Activated CD4-positive, alpha-beta T cell treated with anti-CD3 and anti-CD28 coated beads, Interleukin-2, amount 10 ng/mL, durations not matched to agents 7 days and 5 days (primary cell): ENCODE measurements at places on chromosomes 1 and 21. TPM values are rescaled to one million over a fixed set of nuclear protein-coding genes. Genes with fewer than 3 reads are reported as not detected.

- peak overlapping the region; percentile 92 for H3K27ac ChIP-seq
- H3K27me3 ChIP-seq = no peaks in the 10 kb centered on the region
- H3K4me1 ChIP-seq = peaks cover 93% of the 10 kb centered on the region
- H3K4me3 ChIP-seq = peak overlapping the region; percentile 62
Measured at GRCh38 chr1:41806472-41807155, 112.1 kb downstream of the HIVEP3 start.

- no peak for DNase-seq
- no peaks in the 10 kb centered on the region for H3K36me3 ChIP-seq
- peaks cover 10% of the 10 kb centered on the region for H3K27me3 ChIP-seq
- H3K27ac ChIP-seq = no peak overlapping the region
- H3K4me1 ChIP-seq = no peaks in the 10 kb centered on the region
Measured at GRCh38 chr1:29416267-29417146, 180.2 kb downstream of the PTPRU start.

DNA sequence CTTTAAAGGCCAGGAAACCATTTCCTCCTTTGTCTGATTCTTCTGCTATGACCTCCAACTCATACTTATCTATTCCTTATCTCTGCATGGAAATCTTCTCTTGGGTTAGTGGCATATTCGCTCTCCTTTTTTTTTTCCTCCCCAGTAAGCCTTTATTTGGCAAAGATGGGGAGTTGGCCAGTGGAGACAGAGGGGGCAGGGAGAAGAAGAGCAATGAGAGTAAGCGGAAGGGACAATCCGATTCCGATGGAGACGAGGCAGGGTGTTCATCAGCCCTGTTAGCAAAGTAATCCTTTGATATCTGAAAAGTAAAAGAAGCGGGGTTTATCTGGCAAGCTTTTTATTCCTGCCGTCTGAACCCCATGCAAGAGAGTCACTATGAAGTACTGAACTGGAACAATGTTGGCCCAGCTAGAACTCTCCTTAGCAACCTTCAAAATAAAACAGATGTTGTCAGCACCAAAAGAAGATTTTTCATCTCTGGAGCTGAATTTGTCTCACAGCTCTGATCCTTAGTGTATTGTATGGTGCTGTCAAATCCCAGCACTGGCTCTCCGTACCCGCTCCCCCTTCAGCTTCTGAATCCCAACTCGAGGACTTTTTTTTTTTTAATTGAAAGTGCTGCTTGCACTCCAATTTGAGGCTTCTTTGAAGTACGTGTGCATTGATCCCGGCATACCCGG is 40.9 kb downstream of the PTGFRN start:
- H3K36me3 ChIP-seq = no peaks in the 10 kb centered on the region
- H3K4me1 ChIP-seq = peaks cover 7% of the 10 kb centered on the region
- no peaks in the 10 kb centered on the region for H3K27me3 ChIP-seq
- DNase-seq = no peak
- no peak overlapping the region for H3K4me3 ChIP-seq
- no peak overlapping the region for H3K27ac ChIP-seq

GRCh38 chr21:44854391-44854663 is 19.2 kb downstream of the PTTG1IP start:
- H3K4me3 ChIP-seq = peak overlapping the region; percentile 23
- peak overlapping the region; percentile 82 for H3K27ac ChIP-seq
- peaks cover 47% of the 10 kb centered on the region for H3K4me1 ChIP-seq
- H3K27me3 ChIP-seq = no peaks in the 10 kb centered on the region

DNA sequence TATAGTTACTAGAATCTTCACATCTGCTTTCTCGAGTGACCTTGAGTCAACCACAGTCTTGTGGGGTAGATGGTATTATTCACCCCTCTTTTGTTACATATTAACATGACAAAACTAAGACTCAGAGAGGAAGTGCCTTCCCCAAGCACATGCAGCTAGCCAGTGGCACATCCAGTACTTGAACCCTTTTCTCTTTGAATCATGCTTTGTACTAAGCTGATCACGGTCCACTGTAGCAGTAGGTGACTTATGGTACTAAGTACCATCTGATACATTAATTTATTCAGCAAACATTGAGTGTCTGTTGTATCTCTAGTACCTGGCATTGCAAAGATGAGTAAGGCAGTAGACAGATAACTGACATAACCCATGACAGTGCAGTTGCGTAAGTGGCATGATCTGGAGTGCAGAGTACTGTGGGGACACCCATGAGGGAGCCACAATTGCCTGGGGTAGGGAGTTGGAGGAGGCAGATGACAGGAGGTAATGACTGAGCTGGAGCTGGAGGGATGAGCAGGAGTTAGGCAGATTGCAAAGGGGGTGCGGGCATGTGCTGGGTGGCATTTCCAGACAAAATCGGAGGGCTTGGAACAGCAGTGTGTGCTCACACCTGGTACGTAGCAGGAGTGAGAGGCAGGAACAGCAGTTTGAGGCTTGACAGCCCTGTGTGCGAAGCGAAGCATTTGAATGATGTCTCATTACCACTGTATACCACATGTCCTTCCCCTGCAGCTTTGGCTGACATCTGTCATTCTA is 29.8 kb downstream of the UCK2 start:
- H3K4me3 ChIP-seq = no peak overlapping the region
- peaks cover 49% of the 10 kb centered on the region for H3K4me1 ChIP-seq
- no peak overlapping the region for H3K27ac ChIP-seq
- no peak for DNase-seq
- no peaks in the 10 kb centered on the region for H3K27me3 ChIP-seq

GRCh38 chr1:20823845-20824244 is 36.7 kb upstream of the HP1BP3 start:
- no peaks in the 10 kb centered on the region for H3K4me1 ChIP-seq
- DNase-seq = no peak
- H3K4me3 ChIP-seq = no peak overlapping the region
- H3K27me3 ChIP-seq = no peaks in the 10 kb centered on the region
- no peak overlapping the region for H3K27ac ChIP-seq

GRCh38 chr1:109578947-109579443 is 30.6 kb downstream of the GNAI3 start:
- no peaks in the 10 kb centered on the region for H3K4me1 ChIP-seq
- H3K27me3 ChIP-seq = no peaks in the 10 kb centered on the region
- no peak overlapping the region for H3K27ac ChIP-seq
- no peak overlapping the region for H3K4me3 ChIP-seq
- no peak for DNase-seq

GRCh38 chr1:93775224-93775623 is 93.6 kb upstream of the BCAR3 start:
- H3K27me3 ChIP-seq = peaks cover 3% of the 10 kb centered on the region
- no peak overlapping the region for H3K4me3 ChIP-seq
- DNase-seq = no peak
- no peaks in the 10 kb centered on the region for H3K36me3 ChIP-seq
- H3K27ac ChIP-seq = no peak overlapping the region

- no peaks in the 10 kb centered on the region for H3K27me3 ChIP-seq
- peaks cover 49% of the 10 kb centered on the region for H3K36me3 ChIP-seq
- H3K4me3 ChIP-seq = no peak overlapping the region
- H3K4me1 ChIP-seq = peaks cover 26% of the 10 kb centered on the region
- H3K27ac ChIP-seq = no peak overlapping the region
Measured at GRCh38 chr1:193434319-193434718, 247.9 kb upstream of the B3GALT2 start.

- H3K36me3 ChIP-seq = peaks cover 2% of the 10 kb centered on the region
- peak overlapping the region; percentile 90 for H3K4me3 ChIP-seq
- no peak overlapping the region for H3K27ac ChIP-seq
- peaks cover 89% of the 10 kb centered on the region for H3K27me3 ChIP-seq
- peaks cover 39% of the 10 kb centered on the region for H3K4me1 ChIP-seq
Measured at GRCh38 chr1:213989002-213989855, 1.5 kb downstream of the PROX1 start.

DNA sequence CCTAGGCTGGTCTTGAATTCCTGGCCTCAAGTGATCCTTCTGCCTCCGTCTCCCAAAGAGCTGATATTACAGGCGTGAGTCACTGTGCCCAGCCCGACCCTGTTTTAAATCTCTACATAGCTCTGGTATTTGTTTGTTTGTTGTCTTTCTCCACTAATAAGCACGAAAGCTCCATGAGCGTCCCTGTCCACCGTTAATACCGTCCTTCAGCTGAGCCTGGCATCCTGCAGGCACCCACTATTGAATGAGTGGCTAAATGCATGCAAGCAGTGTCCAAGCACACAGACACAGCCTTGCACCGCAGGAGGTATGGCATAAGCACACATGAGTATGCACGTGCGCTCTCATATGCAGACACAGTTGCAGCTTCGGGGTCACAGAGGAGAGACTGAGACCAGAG is 4.5 kb upstream of the COL16A1 start:
- no peaks in the 10 kb centered on the region for H3K36me3 ChIP-seq
- no peak for DNase-seq

- peaks cover 25% of the 10 kb centered on the region for H3K4me1 ChIP-seq
- DNase-seq = no peak
- no peak overlapping the region for H3K27ac ChIP-seq
Measured at GRCh38 chr1:172121081-172121717, 279.9 kb downstream of the DNM3 start.

DNA sequence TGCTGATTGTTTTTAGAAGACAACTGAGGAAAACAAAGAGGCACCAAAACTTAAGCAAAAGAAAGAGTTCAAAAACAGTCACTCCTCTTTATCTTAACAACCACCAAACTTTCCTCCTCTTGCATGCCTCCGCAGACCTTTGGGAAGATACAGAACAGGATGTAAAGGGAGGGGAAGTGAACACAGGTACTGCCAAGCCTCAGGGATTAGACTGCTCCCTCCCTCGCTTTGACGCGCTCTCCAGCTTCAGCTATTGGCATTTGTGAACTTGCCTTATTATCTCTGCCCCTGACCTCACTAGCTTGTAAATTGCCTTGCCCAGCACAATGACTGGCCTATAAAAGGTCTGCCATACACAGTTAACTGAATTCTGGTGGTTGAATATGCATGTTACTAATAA is 4.8 kb upstream of the SRP9 start:
- H3K4me3 ChIP-seq = no peak overlapping the region
- DNase-seq = no peak
- H3K27me3 ChIP-seq = no peaks in the 10 kb centered on the region
- H3K27ac ChIP-seq = no peak overlapping the region
- H3K4me1 ChIP-seq = no peaks in the 10 kb centered on the region

GRCh38 chr1:158333405-158334155 is 2.2 kb upstream of the CD1B start:
- H3K27me3 ChIP-seq = peaks cover 5% of the 10 kb centered on the region
- no peak overlapping the region for H3K4me3 ChIP-seq
- peaks cover 10% of the 10 kb centered on the region for H3K36me3 ChIP-seq
- DNase-seq = no peak
- H3K4me1 ChIP-seq = peaks cover 39% of the 10 kb centered on the region

- H3K27me3 ChIP-seq = no peaks in the 10 kb centered on the region
- peaks cover 99% of the 10 kb centered on the region for H3K4me1 ChIP-seq
- DNase-seq = no peak
- H3K36me3 ChIP-seq = peaks cover 70% of the 10 kb centered on the region
- peak overlapping the region; percentile 92 for H3K27ac ChIP-seq
- peak overlapping the region; percentile 68 for H3K4me3 ChIP-seq
Measured at GRCh38 chr1:30747033-30748008, 10.3 kb downstream of the LAPTM5 start.

DNA sequence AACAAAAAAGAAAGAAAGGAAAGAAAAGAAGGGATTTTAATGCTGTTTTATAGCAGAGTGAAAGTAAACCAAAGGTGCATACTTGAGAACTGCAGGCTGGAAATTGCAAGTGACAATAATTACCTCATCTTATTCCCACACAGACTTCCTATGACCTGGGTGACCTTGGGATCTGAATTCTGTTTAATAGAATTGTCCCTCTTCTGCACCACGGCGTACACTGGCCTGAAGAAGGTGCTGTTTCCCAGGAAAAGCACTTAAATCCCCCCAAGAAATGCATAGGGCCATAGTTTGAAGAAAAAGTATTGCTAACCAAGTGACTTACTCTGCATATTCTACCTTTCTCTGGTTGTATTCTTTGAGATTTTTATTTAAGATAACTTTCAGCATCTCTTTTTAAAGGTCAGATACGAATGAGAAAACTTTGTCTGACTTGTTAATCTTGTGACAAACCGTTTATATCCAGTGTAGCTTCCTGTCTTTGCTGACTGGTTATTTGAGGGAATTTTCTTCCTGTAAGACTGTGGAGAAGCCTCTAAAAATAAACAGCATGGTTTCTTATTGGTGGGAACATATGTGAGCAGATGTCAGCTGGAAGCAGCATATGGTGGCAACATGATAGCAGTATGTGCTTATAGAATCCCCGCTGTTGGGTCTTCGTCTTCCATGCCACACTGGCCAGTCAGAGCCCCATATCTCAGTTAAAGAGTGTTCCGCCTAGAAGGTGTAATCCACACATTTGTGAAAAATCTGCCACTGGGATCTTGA is 16.3 kb downstream of the TGFB2 start:
- H3K27ac ChIP-seq = no peak overlapping the region
- no peak for DNase-seq
- H3K4me3 ChIP-seq = no peak overlapping the region
- no peaks in the 10 kb centered on the region for H3K36me3 ChIP-seq

- H3K36me3 ChIP-seq = no peaks in the 10 kb centered on the region
- no peak overlapping the region for H3K27ac ChIP-seq
- H3K4me3 ChIP-seq = no peak overlapping the region
Measured at GRCh38 chr1:210770396-210770984, 363.5 kb downstream of the KCNH1 start.

- H3K4me3 ChIP-seq = no peak overlapping the region
- H3K36me3 ChIP-seq = no peaks in the 10 kb centered on the region
- no peak overlapping the region for H3K27ac ChIP-seq
- DNase-seq = no peak
- no peaks in the 10 kb centered on the region for H3K4me1 ChIP-seq
Measured at GRCh38 chr1:19528438-19528837, 43.1 kb upstream of the CAPZB start.

DNA sequence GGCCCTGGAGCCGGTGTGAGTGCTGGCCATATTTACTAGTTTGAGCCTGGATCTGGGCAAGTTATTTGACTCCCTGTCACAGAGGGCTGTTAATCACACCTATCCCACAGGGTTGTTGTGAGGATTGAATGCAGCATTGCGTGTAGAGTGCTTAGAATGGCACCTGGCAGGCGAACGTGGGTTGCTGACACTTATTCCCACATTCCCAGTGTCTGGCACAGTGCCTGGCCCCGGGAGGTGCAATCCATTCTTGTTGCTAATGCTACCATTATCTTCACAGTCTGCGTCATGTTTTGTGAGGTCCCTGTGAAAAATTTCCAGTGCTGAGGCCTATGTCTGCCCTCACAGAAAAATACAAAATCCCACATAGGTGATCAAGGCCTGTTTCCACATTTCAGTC is 66.1 kb downstream of the CD2 start:
- H3K36me3 ChIP-seq = peaks cover 1% of the 10 kb centered on the region
- H3K27ac ChIP-seq = no peak overlapping the region
- no peak for DNase-seq
- peaks cover 62% of the 10 kb centered on the region for H3K4me1 ChIP-seq
- no peak overlapping the region for H3K4me3 ChIP-seq

The FCRL2 gene
- total RNA-seq = not detected

The LIN28A gene
- total RNA-seq = not detected

The GBP2 gene
- 270 TPM for total RNA-seq

The OR2L13 gene
- not detected for total RNA-seq

The CCDC17 gene
- 2.3 TPM for total RNA-seq

The MROH7 gene
- total RNA-seq = not detected

The MRPL24 gene
- total RNA-seq = 54.7 TPM

The ICOSLG gene
- 5.5 TPM for total RNA-seq

The AIM2 gene
- 5.7 TPM for total RNA-seq

The TMEM201 gene
- 17.9 TPM for total RNA-seq

The SHISAL2A gene
- total RNA-seq = 8.2 TPM

The TFF1 gene
- not detected for total RNA-seq

The CPLANE2 gene
- total RNA-seq = 6.8 TPM
